ENCODE measurements at places on chromosomes 16 and 17.
A peak's percentile ranks its signal among the peaks of the same experiment; 100 is the strongest.

DNA sequence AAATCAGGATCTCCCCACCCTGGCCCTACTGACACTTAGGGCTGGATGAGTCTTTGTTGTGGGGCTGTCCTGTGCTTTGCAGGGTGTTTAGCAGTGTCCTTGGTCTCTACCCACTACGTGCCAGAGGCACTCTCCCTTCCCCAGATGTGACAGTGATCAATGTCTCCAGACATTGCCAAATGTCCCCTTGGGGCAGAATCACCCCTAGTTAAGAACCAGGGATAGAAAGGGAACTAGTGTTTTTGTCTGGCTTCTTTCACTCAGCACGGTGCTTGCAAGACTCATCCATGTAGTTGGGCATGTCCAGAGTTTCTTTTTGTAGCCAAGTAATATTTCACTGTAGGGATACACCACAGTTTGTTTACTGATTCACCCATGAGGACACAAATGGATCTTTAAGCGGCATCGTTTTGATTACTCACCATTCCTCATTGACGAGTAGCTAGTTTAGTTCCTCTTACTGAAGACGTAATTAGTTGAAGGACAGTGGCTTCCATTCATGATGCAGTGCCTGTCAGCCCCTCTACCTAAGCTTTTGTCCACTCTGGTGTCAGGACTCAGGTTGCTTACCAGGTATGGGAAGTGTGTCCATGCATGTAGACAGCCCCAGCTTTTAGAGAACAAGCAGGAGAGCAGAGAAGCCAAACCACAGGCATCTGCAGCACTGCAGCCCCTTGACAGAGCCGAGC, 26.0 kb upstream of the ITGB4 start:
- DNase-seq = no peak

DNA sequence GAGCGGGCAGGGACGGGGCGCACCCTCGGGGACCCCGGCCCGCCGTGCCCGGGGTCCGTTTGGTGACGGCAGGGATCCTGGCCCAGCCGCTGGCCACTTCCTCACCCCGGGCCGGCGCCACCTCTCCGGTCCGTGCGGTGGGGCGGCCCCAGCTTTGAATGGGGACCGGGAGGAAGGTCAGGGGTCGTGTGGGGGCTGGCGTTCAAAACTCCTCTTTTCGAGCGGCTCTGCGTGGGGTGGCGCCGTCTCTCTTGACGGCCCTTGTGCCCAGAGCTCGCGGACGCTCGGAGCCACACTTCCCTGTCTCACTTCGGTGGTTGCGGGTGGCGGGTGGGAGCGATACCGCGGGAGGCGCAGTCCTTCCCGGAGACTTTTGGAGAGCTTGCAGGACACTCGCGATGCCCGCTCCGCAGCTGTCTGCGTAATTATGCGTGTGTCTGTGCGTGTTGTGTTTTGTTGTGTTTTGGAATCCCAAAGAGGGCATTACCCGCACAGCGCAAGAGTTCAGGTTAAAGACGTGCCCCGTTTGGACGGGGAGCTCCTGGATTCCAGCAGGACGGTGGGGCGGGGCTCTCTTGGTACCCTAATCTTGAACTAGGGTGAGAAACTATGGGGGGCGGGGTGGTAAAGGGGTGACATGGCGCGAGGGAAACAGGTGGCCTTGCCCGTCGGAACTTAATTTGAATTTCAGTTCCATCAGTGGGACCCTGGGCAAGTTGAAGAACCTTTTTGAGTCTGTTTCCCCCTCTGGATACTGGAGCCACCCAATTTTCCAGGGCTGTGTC, 637 bp downstream of the PLCG2 start:
- peak; percentile 77 for DNase-seq

- no peak for DNase-seq
These were observed 45.9 kb upstream of the CLEC19A start for GRCh38 chr16:19239511-19240155.

DNA sequence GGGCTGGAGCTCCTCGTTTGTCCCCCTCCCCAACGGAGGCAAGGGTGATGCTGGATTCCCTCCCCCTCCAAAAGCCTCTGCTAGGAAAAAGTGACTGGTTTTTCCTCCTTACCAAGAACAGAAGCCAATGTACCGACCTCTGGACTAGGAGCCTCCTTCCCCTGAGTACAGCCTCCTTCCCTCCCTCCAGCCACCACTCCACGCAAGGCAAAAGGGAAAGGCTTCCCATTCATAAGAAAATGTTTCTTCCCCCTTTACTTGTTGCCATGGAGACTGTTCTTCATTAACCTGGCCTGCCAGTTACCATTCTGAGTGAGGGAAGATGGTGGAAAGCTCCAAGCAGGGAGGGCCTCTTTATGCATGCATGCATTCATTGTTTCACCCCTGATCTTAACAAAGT, 4.3 kb upstream of the PIMREG start:
- no peak for DNase-seq

GRCh38 chr16:75312875-75313274, 61.5 kb upstream of the BCAR1 start:
- DNase-seq = no peak

DNA sequence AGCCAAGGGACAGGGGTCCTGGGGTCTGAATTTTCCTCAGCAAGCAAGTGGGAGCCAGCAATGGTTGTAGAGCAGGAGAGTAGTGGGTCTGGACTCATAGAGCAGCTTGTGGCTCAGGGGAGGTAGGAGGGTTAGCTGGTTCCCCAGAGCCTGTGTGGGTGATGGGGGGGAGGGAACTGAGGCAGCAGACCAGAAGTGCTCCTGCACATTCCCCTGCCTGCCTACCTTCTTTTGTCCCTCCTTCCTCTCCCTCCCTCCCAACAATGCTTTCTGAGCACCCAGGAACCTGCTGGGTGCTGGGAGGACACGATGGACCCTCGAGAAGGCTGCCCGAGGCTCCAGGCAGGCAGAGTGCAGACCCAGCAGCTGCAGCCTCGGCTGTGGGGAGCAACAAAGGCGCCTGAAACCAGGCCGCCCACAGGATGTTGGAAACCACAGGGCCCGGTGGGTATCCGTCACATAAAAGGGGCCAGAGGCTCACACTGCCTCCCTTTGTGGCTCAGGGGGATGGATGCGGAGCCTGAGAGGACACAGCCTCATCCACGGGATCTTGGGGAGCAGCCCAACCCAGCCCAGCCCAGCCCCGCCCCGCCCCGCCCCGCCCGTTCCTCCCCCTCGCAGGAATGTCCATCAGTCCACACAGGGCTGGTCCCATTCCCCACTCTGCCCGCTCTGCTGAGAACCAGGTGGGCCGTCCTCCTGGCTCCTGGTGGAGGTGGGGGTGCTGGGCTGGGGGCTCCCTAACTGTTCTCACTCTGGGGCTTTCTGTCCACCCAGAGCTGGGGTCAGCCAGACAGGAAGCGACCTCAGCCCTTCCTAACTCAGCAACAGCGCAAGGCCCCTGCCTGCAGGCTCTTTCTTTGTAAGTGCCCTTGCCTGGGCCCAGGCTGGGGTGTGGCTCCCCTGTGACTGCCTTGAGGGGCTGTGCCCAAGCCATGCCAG, 1.7 kb upstream of the NLRC3 start:
- DNase-seq = no peak

DNA sequence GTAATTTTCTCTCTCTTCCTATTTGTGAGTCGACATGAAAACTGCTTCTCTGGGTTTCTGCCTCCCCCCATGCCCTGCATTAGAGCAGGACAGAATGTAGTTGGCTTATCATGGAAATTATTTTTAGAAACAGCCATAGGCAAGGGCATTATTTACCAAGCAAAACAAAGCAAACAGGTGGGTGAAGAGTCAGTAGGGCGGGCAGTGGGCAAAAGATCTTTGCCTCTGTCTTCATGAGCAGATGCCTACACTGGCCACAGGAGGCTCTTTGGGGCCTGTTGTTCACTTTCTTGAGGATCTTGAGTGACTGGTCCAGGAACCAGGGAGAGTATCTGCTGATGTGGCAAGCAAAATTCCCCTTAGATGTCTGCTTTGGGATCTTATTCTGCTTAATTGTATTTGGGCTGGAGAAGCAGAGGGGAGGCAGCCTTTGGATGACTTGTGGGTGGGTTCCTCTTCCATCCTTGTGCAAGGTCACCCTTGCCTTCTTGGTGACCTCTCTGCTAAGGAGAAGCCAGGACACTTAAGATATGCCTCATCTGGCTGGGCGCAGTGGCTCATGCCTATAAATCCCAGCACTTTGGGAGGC, 42.5 kb upstream of the CLEC19A start:
- DNase-seq = peak; percentile 61

DNA sequence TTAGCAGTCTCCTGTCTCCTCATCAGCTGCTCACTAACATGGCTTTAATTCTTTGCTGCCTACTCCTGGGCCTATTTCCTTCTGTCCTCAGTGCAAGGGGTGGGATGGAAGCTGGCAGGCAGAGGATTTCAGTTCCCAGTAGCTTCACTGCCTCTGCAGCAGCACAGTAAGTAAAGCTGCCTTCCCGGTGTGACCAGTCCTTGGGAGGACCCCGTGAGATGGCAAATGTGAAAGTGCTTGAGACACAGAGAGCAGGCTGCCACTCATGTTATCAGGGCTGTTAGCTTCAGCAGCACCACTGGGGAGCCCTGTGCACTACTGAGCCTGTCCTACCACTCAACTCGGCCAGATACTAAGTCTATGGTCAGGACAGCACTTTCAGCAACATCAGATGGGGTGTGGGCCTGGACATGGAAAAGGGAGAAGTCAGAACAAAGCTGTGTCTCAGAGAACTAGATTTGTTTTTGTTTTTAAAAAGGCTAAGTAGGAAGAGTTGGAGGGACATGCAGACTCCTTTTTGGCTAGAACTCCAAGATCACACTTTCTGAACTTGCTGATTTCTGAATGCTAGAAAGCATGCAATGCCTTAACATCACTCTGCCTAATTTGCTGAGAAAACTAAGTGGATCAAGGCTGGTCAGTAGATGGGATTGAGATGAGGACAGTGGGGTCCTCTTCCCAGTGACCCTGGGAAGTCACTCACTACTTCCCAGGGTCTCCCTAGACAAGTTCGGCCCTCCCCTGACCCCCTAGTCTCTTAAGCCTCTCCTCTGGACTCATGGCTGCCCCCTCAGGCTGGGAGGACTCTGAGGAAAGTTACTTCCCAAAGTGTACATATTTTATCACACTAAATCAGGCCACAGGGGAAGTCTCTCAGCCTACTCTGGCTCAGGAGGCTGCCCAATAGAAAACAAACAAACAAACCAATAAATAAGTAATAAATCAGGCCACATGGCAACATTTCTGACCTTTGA, 1.1 kb downstream of the ACSF2 start:
- peak; percentile 64 for DNase-seq

- no peak for DNase-seq
These were observed 5.5 kb upstream of the GSG1L start for GRCh38 chr16:28068976-28069375.

DNA sequence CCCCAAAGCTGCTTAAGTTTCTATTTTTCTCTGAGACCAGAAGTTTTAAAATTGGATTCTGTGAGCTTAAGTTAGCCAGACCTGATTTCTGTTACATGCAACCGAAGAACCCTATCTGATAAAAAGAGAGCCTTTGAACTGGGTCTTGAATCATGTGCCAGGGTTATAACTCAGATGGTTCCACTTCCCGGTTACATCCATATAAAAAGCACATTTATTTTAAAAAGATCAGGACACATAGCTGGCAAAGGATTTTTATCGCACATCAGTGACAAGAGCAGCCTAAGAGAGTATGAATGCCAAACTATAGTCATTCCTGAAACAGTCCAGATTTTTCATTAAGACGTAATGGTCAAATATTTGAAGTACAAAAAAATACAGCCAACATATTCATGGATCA, 32.5 kb upstream of the CLEC3A start:
- no peak for DNase-seq

- no peak for DNase-seq
These were observed 32.4 kb downstream of the KCNJ16 start for GRCh38 chr17:70107441-70107840.

GRCh38 chr17:49022391-49022941, 25.3 kb downstream of the IGF2BP1 start:
- no peak for DNase-seq

GRCh38 chr17:76932402-76933333, 64.5 kb downstream of the MGAT5B start:
- DNase-seq = no peak

DNA sequence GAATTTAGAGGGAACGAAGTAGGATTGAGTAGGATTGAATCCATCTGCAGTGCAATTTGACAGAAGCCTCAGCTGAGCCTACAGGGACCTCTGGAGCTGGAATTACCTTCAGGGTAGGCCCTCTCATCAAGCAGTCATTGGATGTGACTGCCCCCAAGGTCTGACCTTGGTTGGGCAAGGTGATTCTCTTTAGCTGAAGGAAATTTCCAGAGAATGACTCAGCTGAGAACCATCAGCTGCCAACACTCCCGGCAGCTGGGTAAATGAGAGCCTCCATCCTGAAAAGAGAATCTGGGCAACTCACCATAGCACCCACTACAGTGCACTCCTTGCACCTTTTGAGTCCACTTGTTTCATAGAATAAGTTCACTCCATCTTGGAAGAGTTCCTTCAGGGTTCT, 113.5 kb upstream of the MED13 start:
- no peak for DNase-seq

- no peak for DNase-seq
These were observed 91.5 kb downstream of the NPIPB11 start for GRCh38 chr16:29315046-29315445.

DNA sequence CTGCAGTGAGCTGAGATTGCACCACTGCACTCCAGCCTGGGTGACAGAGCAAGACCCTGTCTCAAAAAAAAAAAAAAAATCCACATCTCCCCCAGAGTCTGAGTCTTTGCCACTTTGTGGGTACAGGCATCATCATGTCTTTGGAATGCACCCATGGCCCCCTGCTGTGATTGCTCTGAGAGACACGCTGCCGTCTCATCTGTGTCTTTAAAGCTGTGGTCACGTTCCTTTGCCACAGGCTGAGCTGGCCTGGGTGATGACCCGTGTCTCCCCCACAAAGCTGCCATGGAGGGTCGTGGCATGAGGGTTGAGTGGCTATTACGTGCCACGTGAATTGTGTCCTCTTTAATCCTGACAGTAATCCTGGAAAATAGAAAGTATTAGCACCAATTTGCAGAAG, 20.2 kb downstream of the CRISPLD2 start:
- no peak for DNase-seq

DNA sequence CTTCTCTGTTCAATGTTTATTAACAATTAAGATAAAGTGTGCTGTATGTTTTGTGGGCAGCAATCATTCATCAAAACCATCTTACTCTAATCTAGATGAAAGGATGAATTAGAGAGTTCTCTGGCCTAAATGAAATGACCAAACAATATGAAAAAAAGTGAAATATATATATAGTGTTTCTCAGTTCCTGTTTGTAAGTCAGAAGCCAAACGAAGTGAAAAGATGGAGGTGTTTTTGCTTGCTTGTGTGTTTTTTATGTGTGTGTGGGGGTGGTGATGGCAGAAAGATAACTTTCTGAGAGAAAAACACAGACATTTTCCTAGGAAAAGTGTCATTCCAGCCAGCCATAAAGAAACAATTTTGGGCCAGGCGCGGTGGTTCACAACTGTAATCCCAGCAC, 138.6 kb downstream of the CDH8 start:
- no peak for DNase-seq

GRCh38 chr16:64250866-64251265, 871.0 kb downstream of the CDH11 start:
- DNase-seq = no peak

DNA sequence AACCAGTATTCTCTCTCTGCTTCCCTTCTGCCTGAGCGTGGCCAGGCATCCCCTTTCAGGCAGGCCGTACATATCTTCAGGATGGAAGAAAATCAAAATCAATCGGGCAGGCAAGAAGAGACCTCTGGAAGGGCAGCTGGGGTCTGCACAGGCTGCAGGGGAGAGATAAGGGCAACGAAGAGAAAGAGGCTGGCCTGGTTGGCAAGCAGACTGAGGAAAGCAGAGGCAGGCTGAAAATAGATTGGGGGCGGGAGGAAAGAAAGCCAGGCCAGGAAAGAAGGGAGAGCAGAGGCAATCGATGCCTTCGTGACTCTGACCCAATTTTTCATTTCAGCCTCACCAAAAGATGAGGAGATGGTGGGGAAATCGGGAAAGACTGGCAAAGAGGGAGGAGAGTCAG, 18.1 kb downstream of the PIPOX start:
- DNase-seq = no peak

- no peak for DNase-seq
These were observed 1.9 kb downstream of the ORMDL3 start for GRCh38 chr17:39925282-39926134.
